Fibroblast of skin of right quadriceps (primary cell): ENCODE measurements at places on chromosomes 3 and 15.
A peak's percentile ranks its signal among the peaks of the same experiment; 100 is the strongest.

DNA sequence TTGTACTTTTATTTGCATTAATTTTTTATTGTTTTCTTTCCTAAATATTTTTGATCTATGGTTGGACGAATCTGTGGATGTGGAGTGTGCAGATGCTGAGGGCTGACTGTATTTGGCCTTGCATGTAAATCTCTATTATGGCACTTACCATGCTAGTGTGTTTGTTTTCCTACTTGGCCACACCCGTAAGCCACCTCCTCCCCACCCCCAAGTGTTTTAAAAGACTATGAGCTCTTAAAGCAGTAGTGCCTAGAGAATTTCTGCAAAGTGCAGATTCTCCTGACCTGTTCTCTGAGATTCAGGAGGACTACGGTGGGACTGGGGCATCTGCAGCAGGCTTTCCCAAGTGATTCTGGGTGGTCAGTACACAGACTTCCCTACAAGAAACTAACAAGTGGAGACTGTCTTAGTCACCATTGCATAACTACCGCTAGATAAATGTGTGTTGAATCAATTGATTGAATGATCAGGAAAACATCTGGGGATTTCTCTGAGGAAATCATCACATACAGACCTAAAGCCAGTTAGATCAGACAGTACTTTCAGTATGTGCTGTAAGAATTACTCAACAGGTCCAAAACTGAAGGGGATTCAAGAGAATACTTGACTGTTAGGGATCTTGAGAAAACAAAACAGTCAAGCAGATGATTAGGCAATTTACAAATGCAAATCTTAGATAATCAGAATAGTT is 6.2 kb upstream of the TIPARP start:
- DNase-seq = peak; percentile 55

GRCh38 chr3:128623762-128624176 is 26.8 kb downstream of the RPN1 start:
- DNase-seq = peak; percentile 28

- no peak for DNase-seq
These were observed 172.8 kb downstream of the OSBPL10 start for GRCh38 chr3:31808143-31808720.

- no peak for DNase-seq
These were observed 55.3 kb upstream of the SLC6A1 start for GRCh38 chr3:10937141-10937825.

GRCh38 chr15:83320844-83321243 is 36.4 kb upstream of the BNC1 start:
- DNase-seq = peak; percentile 64

DNA sequence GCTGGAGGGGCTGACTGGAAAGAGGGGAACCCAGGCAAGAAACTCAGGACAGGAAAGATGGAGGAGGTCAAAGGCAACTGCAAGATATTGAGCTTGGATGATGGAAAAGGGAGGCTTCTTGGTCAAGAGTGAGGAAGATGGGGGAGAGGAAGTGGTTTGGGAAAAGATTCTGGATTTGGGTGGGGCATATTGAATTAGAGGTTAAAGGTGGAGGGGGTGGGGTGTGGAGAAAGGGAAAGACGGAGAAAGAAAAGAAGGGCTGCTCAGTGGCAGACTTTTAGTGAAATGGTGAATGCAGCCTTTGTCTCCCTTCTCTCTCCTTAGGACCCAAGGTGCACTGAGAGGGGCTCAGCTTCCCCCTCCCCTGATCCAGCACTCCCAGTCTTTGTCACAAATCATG is 655 bp upstream of the FAM3D start:
- no peak for DNase-seq

DNA sequence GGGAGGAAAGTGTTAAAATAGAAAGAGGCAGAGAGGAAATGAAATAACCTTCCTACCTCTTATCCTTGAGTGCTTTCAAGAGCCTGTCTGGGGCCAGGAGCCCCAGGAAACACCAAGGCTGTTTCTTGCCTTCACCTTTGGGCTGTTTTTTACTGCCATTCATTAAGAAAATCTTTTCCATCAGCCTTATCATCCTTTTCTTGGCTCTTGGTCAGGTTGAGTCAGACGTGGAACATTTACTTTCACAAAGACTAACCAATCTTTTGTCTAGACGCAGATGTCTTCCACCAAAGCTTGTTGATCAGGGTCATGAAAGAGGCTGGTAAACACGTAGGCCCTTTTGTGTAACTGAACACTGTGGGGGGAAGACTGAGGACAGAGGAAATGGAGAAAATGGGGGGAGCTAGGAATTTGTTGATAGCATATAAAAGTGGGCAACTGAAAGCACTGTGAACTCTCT is 151.0 kb upstream of the THBS1 start:
- peak; percentile 93 for DNase-seq

DNA sequence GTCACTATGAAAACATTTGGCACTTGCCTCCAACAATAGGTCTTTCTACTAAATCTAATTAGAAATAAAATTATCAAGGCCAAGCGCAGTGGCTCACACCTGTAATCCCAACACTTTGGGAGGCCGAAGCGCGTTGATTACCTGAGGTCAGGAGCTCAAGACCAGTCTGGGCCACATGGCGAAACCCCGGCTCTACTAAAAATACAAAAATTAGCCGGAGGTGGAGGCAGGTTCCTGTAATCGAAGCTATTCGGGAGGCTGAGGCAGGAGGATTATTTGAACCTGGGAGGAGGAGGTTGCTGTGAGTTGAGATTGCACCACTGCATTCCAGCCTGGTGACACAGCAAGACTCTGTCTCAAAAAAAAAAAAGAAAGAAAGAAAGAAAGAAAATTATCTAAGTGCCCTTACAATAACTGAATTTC is 1.6 kb upstream of the PLD1 start:
- peak; percentile 78 for DNase-seq
